ENCODE measurements at places on chromosomes 1 and 21.

- DNase-seq: peak; percentile 36
These were observed 13.5 kb downstream of the TRAF3IP3 start for GRCh38 chr1:209769171-209769904.

DNA sequence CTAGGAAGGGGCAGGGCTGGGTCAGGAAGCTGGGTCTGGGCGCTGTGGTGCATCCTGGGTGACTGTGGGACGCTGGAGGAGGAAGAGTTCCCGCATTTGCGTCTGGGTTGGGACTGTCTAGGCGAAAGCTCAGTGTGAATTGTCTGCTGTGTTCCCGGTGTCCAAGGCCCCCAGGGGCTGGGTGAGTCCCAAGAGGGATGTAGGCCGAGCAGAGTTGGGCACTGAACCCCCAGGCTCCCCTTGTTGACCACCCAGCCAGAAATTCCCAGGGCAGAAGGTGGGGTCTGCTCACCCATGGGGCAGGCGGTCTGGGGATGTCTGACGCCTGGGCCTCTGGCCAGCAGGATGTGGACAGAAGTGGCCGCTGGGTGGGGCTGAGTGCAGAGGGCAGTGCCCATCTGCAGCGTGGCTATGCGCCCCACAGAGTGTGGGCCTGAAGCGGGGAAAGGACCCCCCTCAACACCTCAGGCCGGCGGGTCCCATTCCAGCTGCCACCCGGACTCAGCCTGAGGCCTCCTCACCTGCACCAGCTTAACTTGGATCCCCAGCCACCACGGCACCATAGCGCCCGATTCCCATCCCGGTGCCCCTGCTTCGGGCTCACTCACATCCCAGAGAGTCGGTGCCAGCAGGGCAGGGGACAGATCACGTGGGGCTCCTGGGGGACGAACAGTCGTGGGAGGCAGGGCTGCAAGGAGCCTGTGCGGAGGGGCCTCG, 37.0 kb upstream of the POFUT2 start:
- no peak for DNase-seq

DNA sequence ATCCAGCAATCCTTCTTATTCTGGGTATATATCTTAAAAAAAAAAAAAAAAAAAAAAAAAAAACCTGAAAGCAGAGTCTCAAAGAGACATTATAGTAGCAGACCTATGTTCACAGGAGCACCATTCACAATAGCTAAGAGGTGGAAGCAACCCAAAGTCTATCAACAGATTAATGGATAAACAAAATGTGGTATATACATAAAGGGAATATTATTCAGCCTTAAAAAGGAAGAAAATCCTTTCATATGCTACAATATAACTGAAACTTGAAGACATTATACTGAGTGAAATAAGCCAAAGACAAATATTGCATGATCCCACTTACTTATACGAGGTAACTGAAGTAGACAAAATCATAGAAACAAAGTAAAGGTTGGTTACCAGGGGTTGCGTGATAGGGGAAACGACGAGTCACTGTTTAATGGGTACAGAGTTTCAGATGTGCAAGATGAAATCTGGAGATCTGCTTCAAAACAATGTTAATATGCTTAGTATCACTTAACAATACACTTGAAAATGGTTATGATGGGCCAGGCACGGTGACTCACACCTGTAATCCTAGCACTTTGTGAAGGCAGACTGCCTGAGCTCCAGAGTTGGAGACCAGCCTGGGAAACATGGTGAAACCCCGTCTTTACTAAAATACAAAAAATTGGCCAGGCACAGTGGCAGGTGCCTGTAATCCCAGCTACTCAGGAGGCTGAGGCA, 29.5 kb downstream of the PIK3R3 start:
- no peak for DNase-seq

DNA sequence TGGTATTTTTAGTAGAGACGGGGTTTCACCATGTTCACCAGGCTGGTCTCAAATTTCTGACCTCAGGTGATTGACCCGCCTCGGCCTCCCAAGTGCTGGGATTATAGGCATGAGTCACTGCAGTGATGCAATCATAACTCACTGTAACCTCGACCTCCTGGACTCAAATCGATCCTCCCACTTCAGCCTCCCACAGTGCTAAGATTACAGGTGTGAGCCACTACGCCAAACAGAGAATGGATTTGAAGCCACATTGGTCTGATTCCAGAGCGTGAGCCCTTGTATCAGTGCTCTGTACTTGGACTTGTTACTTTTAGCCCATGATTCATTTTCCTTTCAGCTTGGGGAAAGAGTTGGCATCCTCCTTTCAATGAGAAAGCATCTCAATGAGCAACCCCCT, 14.9 kb upstream of the ZNF683 start:
- no peak for DNase-seq

GRCh38 chr1:5707566-5708345, 284.5 kb downstream of the NPHP4 start:
- DNase-seq: no peak

DNA sequence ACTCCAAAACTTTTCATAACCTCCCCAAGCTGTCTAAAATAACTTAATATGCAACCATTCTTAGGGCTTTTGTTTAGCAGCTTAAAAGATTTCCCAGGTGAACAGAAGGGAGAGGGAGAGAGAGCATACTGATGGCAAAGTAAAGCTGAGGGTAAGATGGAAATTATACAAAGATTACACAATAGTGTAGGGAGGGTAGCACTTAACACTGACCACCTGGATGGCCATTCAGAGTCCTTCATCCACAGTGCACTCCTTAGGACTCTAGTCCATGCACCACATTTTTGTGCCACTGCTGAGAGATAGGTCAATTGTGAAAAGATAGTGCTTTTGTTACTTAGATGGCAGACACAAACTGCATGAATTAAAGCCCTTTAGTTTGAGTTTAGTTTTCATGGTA, 574.6 kb downstream of the LMO4 start:
- no peak for DNase-seq

- DNase-seq: no peak
These were observed 73.7 kb downstream of the SPATA46 start for GRCh38 chr1:162303004-162303344.

GRCh38 chr1:47324682-47325081, 8.9 kb upstream of the CMPK1 start:
- no peak for DNase-seq

DNA sequence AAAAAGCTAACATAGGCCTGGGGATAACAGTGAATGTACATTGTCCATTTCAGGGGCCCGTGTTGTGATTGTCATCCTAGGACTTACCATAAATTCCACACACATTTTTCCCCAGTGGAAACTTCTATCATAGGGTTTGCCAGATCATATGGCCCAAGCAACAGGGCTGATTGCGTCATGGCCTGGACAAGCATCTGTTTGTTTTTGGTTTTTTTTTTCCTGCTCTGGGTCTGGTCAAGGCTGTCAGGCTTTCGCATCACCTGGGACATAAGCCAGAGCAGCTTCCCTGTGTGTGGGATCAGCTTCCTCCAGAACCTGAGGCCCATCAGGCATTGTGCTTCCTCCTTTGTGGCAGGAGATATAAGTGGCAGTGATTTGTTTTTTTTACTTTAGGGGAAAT, 598.5 kb upstream of the USP24 start:
- DNase-seq: no peak

GRCh38 chr1:117656202-117656641, 50.4 kb downstream of the TENT5C start:
- no peak for DNase-seq

DNA sequence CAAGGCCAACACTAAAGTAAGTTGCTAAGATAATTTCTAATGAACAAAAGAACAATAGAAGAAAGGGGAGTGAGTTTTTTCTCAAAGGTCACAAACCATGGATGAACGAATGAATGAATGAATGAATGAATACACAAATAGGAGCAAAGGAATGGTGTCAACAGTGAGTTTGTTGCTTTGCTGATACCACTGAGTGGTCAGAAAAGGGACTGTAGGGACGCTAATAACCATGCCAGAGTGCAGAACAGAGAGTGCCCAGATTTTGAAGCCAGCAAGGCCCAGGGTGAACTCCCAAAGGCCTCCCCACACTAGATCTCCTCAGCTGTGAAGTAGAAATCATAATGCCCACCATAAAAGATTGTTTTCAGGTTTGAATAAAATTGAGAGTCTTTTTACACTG, 15.9 kb downstream of the CD58 start:
- DNase-seq: no peak

DNA sequence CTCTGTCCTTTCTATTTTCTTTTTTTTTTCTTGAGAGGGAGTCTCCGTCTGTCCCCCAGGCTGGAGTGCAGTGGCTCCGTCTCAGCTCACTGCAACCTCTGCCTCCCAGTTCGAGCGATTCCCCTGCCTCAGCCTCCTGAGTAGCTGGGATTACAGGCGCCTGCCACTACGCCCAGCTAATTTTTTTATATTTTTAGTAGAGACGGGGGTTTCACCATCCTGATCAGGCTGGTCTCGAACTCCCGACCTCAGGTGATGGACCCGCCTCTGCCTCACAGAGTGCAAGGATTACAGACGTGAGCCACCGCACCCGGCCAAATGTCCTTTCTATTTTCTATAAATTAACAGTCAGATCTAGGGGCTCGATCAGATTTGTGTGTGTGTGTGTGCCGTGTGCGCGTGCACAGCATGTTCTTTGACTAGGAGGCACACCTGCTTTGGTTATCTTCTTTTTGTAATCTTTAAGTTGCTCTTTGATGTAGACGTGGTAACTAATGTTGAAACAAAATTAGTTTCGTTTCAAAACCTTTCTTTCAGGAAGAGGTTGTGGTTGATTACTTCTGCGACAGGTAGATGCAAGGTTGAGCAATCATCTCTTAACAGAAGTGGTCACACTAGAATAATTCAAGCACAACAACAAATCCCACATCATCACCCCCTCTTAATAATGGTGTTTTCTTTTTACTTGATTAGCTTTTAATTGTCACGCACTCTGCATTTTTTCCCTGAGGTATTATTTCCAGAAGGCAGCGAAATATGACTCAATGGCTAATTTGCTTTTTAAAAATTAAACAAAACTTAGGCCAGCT, 779 bp upstream of the DEGS1 start:
- no peak for DNase-seq

GRCh38 chr1:53122201-53122885, 20.1 kb downstream of the SLC1A7 start:
- no peak for DNase-seq

GRCh38 chr21:39060485-39061083, 122.7 kb downstream of the PSMG1 start:
- no peak for DNase-seq

- no peak for DNase-seq
These were observed 232.9 kb upstream of the COA6 start for GRCh38 chr1:234140388-234140787.

- no peak for DNase-seq
These were observed 167.8 kb downstream of the PIGK start for GRCh38 chr1:77051425-77051824.
